Heart right ventricle (tissue), 16 donors: ENCODE measurements at places on chromosomes 13 and 19. TPM values are rescaled to one million over a fixed set of nuclear protein-coding genes. Genes with fewer than 3 reads are reported as not detected.

The TMEM145 gene
- total RNA-seq = not detected

GRCh38 chr19:39828654-39829032 is 5.3 kb downstream of the DYRK1B start:
- H3K27ac ChIP-seq = no peak overlapping the region
- H3K36me3 ChIP-seq = peaks cover 66% of the 10 kb centered on the region
- no peak overlapping the region for H3K4me3 ChIP-seq
- no peaks in the 10 kb centered on the region for H3K27me3 ChIP-seq

The FXYD5 gene
- total RNA-seq = 31.4 TPM

GRCh38 chr13:96314974-96315373 is 225.1 kb downstream of the HS6ST3 start:
- H3K4me3 ChIP-seq = no peak overlapping the region
- H3K36me3 ChIP-seq = no peaks in the 10 kb centered on the region
- no peak for DNase-seq
- H3K27ac ChIP-seq = no peak overlapping the region
- H3K27me3 ChIP-seq = no peaks in the 10 kb centered on the region

DNA sequence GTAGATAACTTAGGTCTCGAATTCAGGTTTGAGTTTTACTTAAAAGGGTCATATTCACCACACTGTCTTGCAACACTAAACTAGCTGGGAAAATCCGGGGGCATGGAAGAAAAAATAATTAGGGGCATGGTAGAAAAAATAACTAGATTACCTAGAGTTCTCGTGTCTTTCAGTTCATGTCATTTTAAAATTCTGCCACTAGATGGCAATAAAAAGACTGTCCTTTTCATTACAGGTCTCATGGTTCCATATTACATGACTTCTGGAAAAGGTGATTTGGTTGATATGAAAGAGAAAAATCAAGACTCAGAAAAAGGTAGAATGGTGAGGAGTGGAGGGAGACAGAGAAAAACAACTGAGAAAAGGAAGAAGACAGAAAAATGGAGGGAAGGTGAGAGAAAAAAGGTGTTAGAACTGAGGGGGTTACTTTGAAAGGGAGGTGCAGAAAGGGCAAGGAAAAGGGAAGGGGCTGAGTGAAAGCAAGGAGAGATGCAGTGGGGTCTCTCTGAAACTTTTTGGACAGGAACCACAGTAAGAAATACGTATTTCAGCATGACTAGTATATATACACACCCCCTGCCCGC is 299.0 kb downstream of the KLF12 start:
- H3K36me3 ChIP-seq = no peaks in the 10 kb centered on the region
- no peak overlapping the region for H3K4me3 ChIP-seq
- H3K4me1 ChIP-seq = peaks cover 29% of the 10 kb centered on the region
- no peaks in the 10 kb centered on the region for H3K27me3 ChIP-seq

DNA sequence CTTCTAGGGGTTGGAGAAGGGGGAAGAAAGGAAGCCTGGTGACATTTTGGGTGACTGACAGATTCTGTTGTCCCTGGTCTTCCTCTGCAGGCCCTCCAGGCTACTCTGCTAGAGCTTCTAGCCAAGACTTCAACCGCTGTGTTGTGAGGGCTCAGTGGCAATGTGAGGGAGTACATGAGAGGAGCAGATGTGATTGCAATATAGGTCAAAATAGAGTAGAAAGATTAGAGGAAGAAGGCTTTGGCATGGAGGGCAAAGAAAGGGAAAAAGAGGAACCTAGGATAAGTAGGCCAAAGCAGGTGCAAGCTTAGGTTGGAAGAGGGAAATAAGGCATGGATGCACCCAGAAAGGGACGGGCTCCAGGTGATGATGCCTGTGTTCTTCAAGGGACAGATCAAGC is 216.9 kb downstream of the RGCC start:
- H3K36me3 ChIP-seq = peaks cover 22% of the 10 kb centered on the region
- H3K27me3 ChIP-seq = no peaks in the 10 kb centered on the region
- H3K4me1 ChIP-seq = peaks cover 7% of the 10 kb centered on the region

DNA sequence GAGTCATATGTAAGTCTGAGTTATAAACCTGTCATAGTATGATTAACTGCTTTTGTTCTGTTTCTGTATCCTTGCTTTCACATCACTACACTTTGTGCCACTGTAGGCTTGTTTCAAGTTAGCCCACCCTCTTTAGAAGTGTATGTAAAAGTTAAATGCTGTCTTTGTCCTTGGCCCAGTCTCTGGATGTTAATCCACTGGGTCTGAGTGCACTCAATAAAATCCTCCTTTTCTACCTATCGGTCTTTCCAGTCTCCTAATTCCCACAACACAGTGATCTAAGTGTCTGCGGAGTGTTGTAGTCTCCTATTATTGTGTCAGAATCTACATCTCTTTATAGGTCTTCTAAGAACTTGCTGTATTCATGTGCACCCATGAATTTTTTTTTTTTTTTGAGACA is 14.1 kb downstream of the ZNF429 start:
- H3K27ac ChIP-seq = no peak overlapping the region
- no peaks in the 10 kb centered on the region for H3K27me3 ChIP-seq
- H3K36me3 ChIP-seq = peaks cover 30% of the 10 kb centered on the region
- H3K4me3 ChIP-seq = no peak overlapping the region

GRCh38 chr19:49119411-49120324 is at the start of gene PPFIA3:
Gene PPFIA3, plus strand, starts transcription at chr19:49119544. Its CDS starts 8,330 bp downstream, at chr19:49127874.
- DNase-seq = peak; percentile 76
- H3K27ac ChIP-seq = peak within 1 kb of the TSS; percentile 98
- no peaks in the 10 kb centered on the region for H3K36me3 ChIP-seq
- H3K4me3 ChIP-seq = peak within 1 kb of the TSS; percentile 67
- peaks cover 38% of the 10 kb centered on the region for H3K4me1 ChIP-seq

The PSPN gene
- total RNA-seq = 0.92 TPM

GRCh38 chr13:97986835-97987234 is 33.4 kb downstream of the IPO5 start:
- H3K4me1 ChIP-seq = no peaks in the 10 kb centered on the region
- H3K36me3 ChIP-seq = no peaks in the 10 kb centered on the region
- H3K27ac ChIP-seq = no peak overlapping the region
- no peak for DNase-seq
- H3K4me3 ChIP-seq = no peak overlapping the region

- no peak overlapping the region for H3K27ac ChIP-seq
- no peak for DNase-seq
- no peaks in the 10 kb centered on the region for H3K4me1 ChIP-seq
- H3K36me3 ChIP-seq = no peaks in the 10 kb centered on the region
Measured at GRCh38 chr13:90105276-90105675, 1242.2 kb upstream of the MIR17HG start.

GRCh38 chr19:2336528-2337328 is 8.2 kb downstream of the SPPL2B start:
- no peak for DNase-seq
- H3K4me3 ChIP-seq = no peak overlapping the region
- no peaks in the 10 kb centered on the region for H3K27me3 ChIP-seq
- H3K36me3 ChIP-seq = no peaks in the 10 kb centered on the region

The ADAT3 gene
- total RNA-seq = 1.2 TPM

GRCh38 chr19:48353677-48354076 is 10.1 kb downstream of the TMEM143 start:
- H3K4me3 ChIP-seq = no peak overlapping the region
- no peak for DNase-seq
- H3K4me1 ChIP-seq = no peaks in the 10 kb centered on the region
- no peaks in the 10 kb centered on the region for H3K36me3 ChIP-seq
- H3K27ac ChIP-seq = no peak overlapping the region

DNA sequence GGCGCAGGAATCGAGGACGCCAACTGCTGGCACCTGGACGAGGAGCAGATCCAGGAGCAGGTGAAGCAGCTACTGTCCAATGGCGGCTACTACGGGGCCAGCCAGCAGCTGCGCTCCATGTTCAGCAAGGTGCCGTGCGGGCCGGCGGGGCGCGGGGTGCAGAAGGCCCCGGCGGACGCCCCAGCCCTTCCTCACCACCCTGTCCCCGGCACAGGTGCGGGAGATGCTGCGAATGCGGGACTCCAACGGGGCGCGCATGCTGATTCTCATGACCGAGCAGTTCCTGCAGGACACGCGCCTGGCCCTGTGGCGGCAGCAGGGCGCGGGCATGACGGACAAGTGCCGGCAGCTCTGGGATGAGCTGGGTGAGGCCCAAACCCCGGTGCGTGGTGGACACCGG is 13.6 kb downstream of the ZSWIM4 start:
- H3K36me3 ChIP-seq = peaks cover 31% of the 10 kb centered on the region
- no peak overlapping the region for H3K27ac ChIP-seq
- H3K27me3 ChIP-seq = no peaks in the 10 kb centered on the region
- no peak overlapping the region for H3K4me3 ChIP-seq

DNA sequence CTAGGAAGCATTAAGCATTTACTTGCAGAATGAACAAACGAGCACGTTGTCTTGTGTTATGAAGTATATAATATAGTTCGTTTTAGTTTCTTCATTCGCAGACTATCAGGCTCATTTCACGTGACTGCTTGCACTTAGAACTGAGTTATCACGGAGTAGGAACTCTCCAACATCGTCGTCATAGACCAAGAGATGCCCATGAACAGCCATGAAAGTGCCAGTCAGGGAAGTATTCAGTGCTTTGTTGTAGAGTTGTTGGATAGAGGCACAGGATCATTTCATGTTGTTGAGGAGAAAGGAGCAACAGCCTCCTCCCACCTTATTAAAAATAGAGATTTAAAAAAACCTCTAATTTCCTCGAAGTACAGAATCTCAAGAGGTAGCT is 977 bp upstream of the IL17D start:
- no peak for DNase-seq
- no peaks in the 10 kb centered on the region for H3K4me1 ChIP-seq
- H3K4me3 ChIP-seq = peak overlapping the region; percentile 81
- no peaks in the 10 kb centered on the region for H3K36me3 ChIP-seq

GRCh38 chr19:46211201-46211881 is 18.2 kb upstream of the IGFL1 start:
- H3K4me1 ChIP-seq = peaks cover 17% of the 10 kb centered on the region
- no peak overlapping the region for H3K4me3 ChIP-seq
- DNase-seq = no peak
- H3K36me3 ChIP-seq = no peaks in the 10 kb centered on the region
- peaks cover 5% of the 10 kb centered on the region for H3K27me3 ChIP-seq

GRCh38 chr19:54434873-54435214 is 14.2 kb upstream of the LENG8 start:
- H3K4me3 ChIP-seq = no peak overlapping the region
- DNase-seq = no peak
- no peak overlapping the region for H3K27ac ChIP-seq
- no peaks in the 10 kb centered on the region for H3K36me3 ChIP-seq
- H3K4me1 ChIP-seq = peaks cover 8% of the 10 kb centered on the region
